Central memory CD8-positive, alpha-beta T cell (primary cell): ENCODE measurements at places on chromosomes 6 and 20.

- H3K36me3 ChIP-seq = peaks cover 12% of the 10 kb centered on the region
- peaks cover 39% of the 10 kb centered on the region for H3K4me1 ChIP-seq
- H3K27me3 ChIP-seq = no peaks in the 10 kb centered on the region
Observed at GRCh38 chr20:35271904-35272303, 6.0 kb downstream of the MMP24OS start.

- H3K36me3 ChIP-seq = no peaks in the 10 kb centered on the region
- H3K27ac ChIP-seq = no peak overlapping the region
- H3K27me3 ChIP-seq = peaks cover 47% of the 10 kb centered on the region
- DNase-seq = no peak
Observed at GRCh38 chr20:24818056-24818455, 131.0 kb upstream of the CST7 start.

- DNase-seq = no peak
- peaks cover 28% of the 10 kb centered on the region for H3K4me1 ChIP-seq
- peaks cover 87% of the 10 kb centered on the region for H3K27me3 ChIP-seq
- H3K36me3 ChIP-seq = no peaks in the 10 kb centered on the region
- no peak overlapping the region for H3K4me3 ChIP-seq
- H3K27ac ChIP-seq = no peak overlapping the region
Observed at GRCh38 chr6:33808641-33809180, 4.9 kb upstream of the MLN start.

DNA sequence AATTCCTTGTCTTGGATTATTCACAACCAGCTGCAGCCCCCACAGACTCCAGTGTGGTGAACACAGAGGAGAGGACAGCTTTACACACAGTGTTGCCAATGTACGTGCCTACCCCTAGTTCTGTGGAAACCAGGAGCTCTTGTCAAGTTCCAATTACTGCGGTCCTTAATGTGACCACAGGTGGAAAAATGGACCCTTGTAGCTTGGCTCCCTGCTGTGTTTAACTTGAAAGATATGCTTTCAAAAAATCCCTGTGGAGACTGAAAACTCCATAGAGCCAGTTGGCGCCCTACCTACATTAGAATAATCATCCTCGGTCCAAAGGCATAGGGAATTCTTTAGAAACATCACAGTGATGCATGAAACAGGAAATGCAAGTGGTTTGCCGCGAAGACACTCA is 118.3 kb upstream of the SLC22A23 start:
- no peak overlapping the region for H3K4me3 ChIP-seq
- peaks cover 1% of the 10 kb centered on the region for H3K36me3 ChIP-seq
- no peak overlapping the region for H3K27ac ChIP-seq
- no peak for DNase-seq
- H3K27me3 ChIP-seq = peaks cover 55% of the 10 kb centered on the region

GRCh38 chr20:6559791-6560190 is 207.7 kb upstream of the BMP2 start:
- no peaks in the 10 kb centered on the region for H3K27me3 ChIP-seq
- H3K27ac ChIP-seq = no peak overlapping the region
- no peak for DNase-seq
- no peaks in the 10 kb centered on the region for H3K4me1 ChIP-seq
- H3K36me3 ChIP-seq = no peaks in the 10 kb centered on the region
- peak overlapping the region; percentile 13 for H3K4me3 ChIP-seq

DNA sequence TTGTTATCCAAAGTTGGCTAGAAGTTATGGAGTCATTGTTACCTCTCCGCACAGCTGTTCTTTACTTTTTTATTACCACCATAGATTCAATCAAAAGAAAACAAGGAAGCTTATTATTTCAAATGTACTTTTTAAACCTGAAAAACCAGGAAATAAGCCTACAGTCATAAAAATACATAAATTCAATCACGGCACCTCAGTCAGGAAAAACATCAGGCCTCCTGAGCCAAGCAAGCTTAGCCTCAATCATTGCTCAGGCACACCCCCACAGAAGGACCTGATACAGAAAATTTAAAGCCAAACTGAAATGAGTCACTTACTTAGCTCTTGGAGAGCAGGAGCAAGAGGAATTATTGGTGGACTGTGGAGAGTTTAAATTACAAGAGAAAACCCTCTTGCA is 44.3 kb downstream of the MARCKS start:
- no peak overlapping the region for H3K27ac ChIP-seq
- H3K4me3 ChIP-seq = no peak overlapping the region
- H3K36me3 ChIP-seq = no peaks in the 10 kb centered on the region
- peaks cover 24% of the 10 kb centered on the region for H3K27me3 ChIP-seq
- no peak for DNase-seq

- peaks cover 6% of the 10 kb centered on the region for H3K4me1 ChIP-seq
- DNase-seq = no peak
- H3K27me3 ChIP-seq = no peaks in the 10 kb centered on the region
- peaks cover 2% of the 10 kb centered on the region for H3K36me3 ChIP-seq
Observed at GRCh38 chr20:23331450-23332350, 18.9 kb upstream of the NXT1 start.

GRCh38 chr6:15754035-15754705 is 91.3 kb upstream of the DTNBP1 start:
- no peaks in the 10 kb centered on the region for H3K36me3 ChIP-seq
- no peak overlapping the region for H3K4me3 ChIP-seq
- no peaks in the 10 kb centered on the region for H3K4me1 ChIP-seq
- no peak overlapping the region for H3K27ac ChIP-seq
- no peak for DNase-seq
- H3K27me3 ChIP-seq = no peaks in the 10 kb centered on the region

DNA sequence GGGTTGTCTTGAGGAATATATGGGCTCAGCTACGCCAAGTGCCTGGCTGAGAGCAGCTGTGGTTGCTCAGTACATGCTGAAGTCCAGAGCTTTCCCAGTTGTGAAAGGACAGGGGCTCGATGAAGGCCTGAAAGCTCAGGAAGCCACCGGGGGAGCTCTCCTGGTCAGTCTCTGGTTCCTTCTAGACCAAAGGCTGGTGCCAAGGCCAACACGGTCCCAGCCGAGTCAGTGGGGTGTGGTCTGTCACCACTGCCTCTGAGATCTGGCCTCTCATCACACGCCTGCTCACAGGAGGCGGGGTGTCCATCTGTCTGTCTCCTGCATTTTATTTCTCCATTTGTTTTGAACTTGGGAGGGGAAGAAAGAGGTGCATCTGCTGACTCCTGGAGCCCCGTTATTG is 4.9 kb upstream of the FAM83C start:
- DNase-seq = no peak
- peaks cover 38% of the 10 kb centered on the region for H3K27me3 ChIP-seq
- no peak overlapping the region for H3K4me3 ChIP-seq
- H3K27ac ChIP-seq = no peak overlapping the region
- no peaks in the 10 kb centered on the region for H3K36me3 ChIP-seq

- peaks cover 17% of the 10 kb centered on the region for H3K27me3 ChIP-seq
- no peak within 1 kb of the TSS for H3K4me3 ChIP-seq
- H3K27ac ChIP-seq = peak within 1 kb of the TSS; percentile 25
- no peaks in the 10 kb centered on the region for H3K36me3 ChIP-seq
- no peaks in the 10 kb centered on the region for H3K4me1 ChIP-seq
Observed at GRCh38 chr20:9068841-9069663, at the start of gene PLCB4. PLCB4 (plus strand) TSS chr20:9069087; CDS start chr20:9307815, 238,728 bp downstream.

GRCh38 chr6:113690281-113691259 is 166.6 kb upstream of the MARCKS start:
- H3K4me3 ChIP-seq = no peak overlapping the region
- H3K27me3 ChIP-seq = no peaks in the 10 kb centered on the region
- no peaks in the 10 kb centered on the region for H3K36me3 ChIP-seq
- no peak overlapping the region for H3K27ac ChIP-seq

- peak overlapping the region; percentile 70 for H3K27ac ChIP-seq
- DNase-seq = no peak
- H3K4me1 ChIP-seq = peaks cover 15% of the 10 kb centered on the region
- H3K4me3 ChIP-seq = no peak overlapping the region
- peaks cover 69% of the 10 kb centered on the region for H3K36me3 ChIP-seq
- H3K27me3 ChIP-seq = no peaks in the 10 kb centered on the region
Observed at GRCh38 chr20:4795394-4795793, 73.7 kb downstream of the PRND start.

DNA sequence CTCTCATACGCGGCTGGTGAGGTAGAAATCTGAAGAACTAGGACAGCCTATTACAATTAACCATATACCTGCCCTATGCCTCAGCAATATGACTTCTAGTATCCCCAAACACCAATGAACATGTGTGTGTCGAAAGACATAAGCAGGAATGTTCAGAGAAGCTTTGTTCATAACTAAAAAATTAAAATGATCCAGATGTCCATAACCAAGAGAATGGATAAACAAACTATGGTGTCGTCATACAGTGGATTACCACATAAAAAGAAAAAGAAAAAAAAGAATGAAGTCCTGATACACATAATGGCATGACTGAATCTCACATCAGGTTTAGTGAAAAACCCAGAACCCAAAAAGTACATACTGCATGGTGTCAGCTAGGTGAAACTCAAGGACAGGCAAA is 73.9 kb downstream of the MDN1 start:
- H3K27me3 ChIP-seq = no peaks in the 10 kb centered on the region
- DNase-seq = no peak
- no peak overlapping the region for H3K4me3 ChIP-seq
- no peaks in the 10 kb centered on the region for H3K4me1 ChIP-seq

GRCh38 chr6:27545271-27546046 is 72.6 kb upstream of the ZNF184 start:
- H3K27ac ChIP-seq = peak overlapping the region; percentile 17
- H3K4me1 ChIP-seq = peaks cover 14% of the 10 kb centered on the region
- no peak for DNase-seq
- peaks cover 96% of the 10 kb centered on the region for H3K27me3 ChIP-seq
- peaks cover 16% of the 10 kb centered on the region for H3K36me3 ChIP-seq

- DNase-seq = no peak
- H3K4me3 ChIP-seq = no peak overlapping the region
- H3K27me3 ChIP-seq = peaks cover 38% of the 10 kb centered on the region
- no peaks in the 10 kb centered on the region for H3K4me1 ChIP-seq
- H3K36me3 ChIP-seq = no peaks in the 10 kb centered on the region
Observed at GRCh38 chr6:40672087-40672486, 84.9 kb upstream of the LRFN2 start.

- H3K4me3 ChIP-seq = no peak overlapping the region
- H3K4me1 ChIP-seq = peaks cover 7% of the 10 kb centered on the region
- no peak for DNase-seq
Observed at GRCh38 chr6:7183707-7184106, 75.9 kb downstream of the RREB1 start.

DNA sequence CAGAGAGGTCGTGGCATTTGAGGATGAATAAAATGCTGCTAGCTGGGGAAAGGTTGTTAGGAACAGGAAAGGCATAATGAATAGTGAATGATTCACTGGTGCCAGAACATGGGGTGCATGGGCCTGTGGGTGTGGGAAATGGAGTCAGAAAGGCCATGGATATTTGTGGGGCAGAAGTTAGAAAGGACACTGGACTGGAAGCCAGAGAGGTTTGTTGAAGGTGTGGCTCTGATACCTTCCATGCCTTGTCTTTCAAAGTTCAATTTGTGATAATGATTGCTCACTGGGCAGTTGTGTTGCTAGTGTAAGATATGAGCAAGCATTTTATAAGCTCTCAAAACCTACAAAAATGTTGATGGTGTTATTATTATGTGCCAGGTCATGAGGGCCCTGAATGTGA is 32.7 kb downstream of the LRRC1 start:
- H3K36me3 ChIP-seq = no peaks in the 10 kb centered on the region
- H3K27ac ChIP-seq = no peak overlapping the region
- H3K4me3 ChIP-seq = no peak overlapping the region
- DNase-seq = no peak
- H3K27me3 ChIP-seq = no peaks in the 10 kb centered on the region
- peaks cover 7% of the 10 kb centered on the region for H3K4me1 ChIP-seq

DNA sequence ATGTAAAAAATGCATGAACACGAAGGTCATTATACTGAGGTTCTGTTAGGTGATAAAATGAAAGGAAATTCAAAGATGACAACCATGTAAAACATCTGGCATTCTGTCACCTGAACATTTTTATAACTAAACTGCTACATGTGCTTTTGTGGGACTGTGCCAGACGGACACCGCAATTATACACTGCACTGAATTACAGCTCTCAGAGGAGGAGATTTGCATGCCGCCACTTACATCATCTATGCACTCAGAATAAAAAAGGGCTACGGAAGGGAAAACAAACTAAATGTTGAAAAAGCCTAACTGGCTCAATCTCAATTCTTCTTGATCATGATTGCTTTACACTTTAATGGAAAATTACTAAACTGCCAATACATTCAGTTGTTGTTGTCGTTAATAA is 614.0 kb upstream of the EYS start:
- DNase-seq = no peak
- peak overlapping the region; percentile 36 for H3K27ac ChIP-seq
- no peaks in the 10 kb centered on the region for H3K4me1 ChIP-seq
- H3K4me3 ChIP-seq = no peak overlapping the region
- H3K36me3 ChIP-seq = no peaks in the 10 kb centered on the region

DNA sequence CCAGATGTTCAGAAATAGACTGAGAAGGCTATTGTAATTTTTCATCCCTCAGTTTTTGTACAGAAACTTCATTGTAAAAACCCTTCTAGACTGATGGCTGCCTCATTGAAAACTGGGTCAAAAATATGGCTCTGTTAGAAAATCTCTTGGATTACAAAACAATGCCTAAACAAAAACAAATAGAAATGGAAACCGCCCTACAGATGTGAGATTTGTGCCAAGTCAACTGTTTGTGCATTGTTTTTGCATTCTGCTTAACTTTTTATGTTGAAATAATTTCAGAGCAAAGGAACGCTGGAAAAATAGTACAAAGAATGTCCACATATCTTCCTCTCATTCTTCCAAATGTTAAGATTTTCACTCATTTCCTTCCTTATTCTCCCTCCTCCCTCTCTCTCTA is 425.1 kb downstream of the FOXA2 start:
- H3K36me3 ChIP-seq = no peaks in the 10 kb centered on the region
- DNase-seq = no peak
- H3K4me1 ChIP-seq = no peaks in the 10 kb centered on the region
- H3K27ac ChIP-seq = no peak overlapping the region

- H3K36me3 ChIP-seq = no peaks in the 10 kb centered on the region
- H3K27ac ChIP-seq = no peak overlapping the region
- H3K27me3 ChIP-seq = no peaks in the 10 kb centered on the region
- no peak for DNase-seq
- no peaks in the 10 kb centered on the region for H3K4me1 ChIP-seq
- no peak overlapping the region for H3K4me3 ChIP-seq
Observed at GRCh38 chr6:157614026-157614568, 208.9 kb upstream of the SNX9 start.

GRCh38 chr6:44697327-44697726 is 309.8 kb downstream of the CDC5L start:
- DNase-seq = no peak
- no peaks in the 10 kb centered on the region for H3K27me3 ChIP-seq
- H3K27ac ChIP-seq = no peak overlapping the region
- H3K36me3 ChIP-seq = no peaks in the 10 kb centered on the region
- no peaks in the 10 kb centered on the region for H3K4me1 ChIP-seq
